Testis (tissue), 5 donors: ENCODE measurements at places on chromosomes 3 and 15. TPM values are rescaled to one million over a fixed set of nuclear protein-coding genes. Genes with fewer than 3 reads are reported as not detected.

The SLC25A20 gene
- total RNA-seq = 15.7 TPM

The GUCA1C gene
- total RNA-seq = 2.0 TPM

The C3orf85 gene
- not detected for total RNA-seq

The CCR9 gene
- 0.19 TPM for total RNA-seq

The CDHR4 gene
- 5.9 TPM for total RNA-seq

The LRRC34 gene
- total RNA-seq = 9.4 TPM

The SELENOS gene
- total RNA-seq = 134 TPM

The IL5RA gene
- total RNA-seq = 0.87 TPM

The MORC1 gene
- 19.4 TPM for total RNA-seq

The KBTBD13 gene
- 2.4 TPM for total RNA-seq

GRCh38 chr3:186217820-186218164 lies 108.9 kb upstream of the ETV5 start:
- no peak for DNase-seq
- no peaks in the 10 kb centered on the region for H3K36me3 ChIP-seq
- H3K27ac ChIP-seq = no peak overlapping the region
- H3K4me3 ChIP-seq = no peak overlapping the region

DNA sequence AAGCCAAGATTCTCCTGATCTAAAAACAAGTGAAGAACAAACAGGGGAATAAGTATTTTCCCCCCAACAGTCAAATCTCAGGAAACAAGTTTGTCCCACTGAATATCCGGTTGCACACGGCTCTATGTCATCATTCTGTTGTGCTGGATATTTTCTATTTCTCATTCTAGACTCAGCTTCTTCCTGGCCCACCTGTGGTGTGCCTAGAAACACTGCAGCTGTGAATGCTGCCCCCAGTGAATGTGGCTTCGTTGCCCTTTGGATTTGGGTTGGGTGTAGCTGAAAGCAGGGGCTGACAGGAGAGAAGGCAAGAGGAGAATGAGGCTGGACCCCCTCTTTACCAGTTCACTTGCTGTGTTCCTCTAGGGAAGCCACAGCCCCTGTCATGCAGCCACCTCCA lies 181.2 kb upstream of the PROK2 start:
- no peaks in the 10 kb centered on the region for H3K27me3 ChIP-seq
- H3K4me3 ChIP-seq = no peak overlapping the region
- H3K36me3 ChIP-seq = no peaks in the 10 kb centered on the region
- no peaks in the 10 kb centered on the region for H3K4me1 ChIP-seq

DNA sequence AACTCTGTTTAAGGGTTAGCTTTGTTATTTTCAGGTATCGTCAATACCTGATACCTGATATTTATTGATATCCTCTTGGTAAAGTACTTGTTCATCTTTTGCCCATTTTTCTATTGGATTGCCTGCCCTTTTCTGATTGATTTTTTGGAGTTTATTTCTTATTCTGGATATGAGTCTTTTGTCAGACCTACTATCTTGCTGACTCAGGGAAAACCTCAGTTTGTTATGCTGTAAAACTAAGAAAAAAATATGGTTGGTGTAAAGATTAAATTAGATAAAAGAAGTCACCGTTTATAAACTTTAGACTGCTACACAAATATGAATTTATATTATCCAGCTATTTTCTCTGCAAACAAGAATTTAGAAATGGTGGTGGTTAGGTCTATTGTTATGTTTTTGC lies 65.9 kb downstream of the CHRNA7 start:
- no peaks in the 10 kb centered on the region for H3K36me3 ChIP-seq
- DNase-seq = no peak
- H3K27me3 ChIP-seq = no peaks in the 10 kb centered on the region
- H3K27ac ChIP-seq = no peak overlapping the region

- H3K4me3 ChIP-seq = no peak overlapping the region
- no peaks in the 10 kb centered on the region for H3K4me1 ChIP-seq
- H3K27me3 ChIP-seq = no peaks in the 10 kb centered on the region
- no peaks in the 10 kb centered on the region for H3K36me3 ChIP-seq
- DNase-seq = no peak
Observed at GRCh38 chr15:74229686-74230085, 6.4 kb upstream of the CCDC33 start.

DNA sequence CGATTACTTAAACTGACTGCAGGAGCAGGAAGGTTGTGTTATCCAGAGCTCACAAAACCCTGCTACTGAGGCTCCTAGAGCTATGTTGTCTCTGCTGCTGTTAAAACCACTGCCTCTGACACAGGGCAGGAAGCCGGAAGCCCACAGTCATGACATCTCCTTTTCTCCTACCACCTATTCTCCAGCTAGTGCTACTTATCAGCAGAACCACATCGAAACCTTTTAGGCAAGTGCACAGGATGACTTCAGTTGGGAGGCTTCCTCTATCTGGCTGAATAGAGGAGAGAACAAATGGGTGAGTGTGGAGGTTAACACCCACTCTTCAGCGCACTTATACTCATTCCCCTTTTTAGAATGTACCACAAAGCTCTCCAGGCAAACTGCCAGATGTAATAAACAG lies 638.0 kb downstream of the OTOL1 start:
- no peaks in the 10 kb centered on the region for H3K4me1 ChIP-seq
- no peaks in the 10 kb centered on the region for H3K36me3 ChIP-seq
- DNase-seq = no peak

- H3K4me3 ChIP-seq = no peak overlapping the region
- no peaks in the 10 kb centered on the region for H3K36me3 ChIP-seq
Observed at GRCh38 chr3:49661281-49661680, 12.9 kb upstream of the APEH start.

DNA sequence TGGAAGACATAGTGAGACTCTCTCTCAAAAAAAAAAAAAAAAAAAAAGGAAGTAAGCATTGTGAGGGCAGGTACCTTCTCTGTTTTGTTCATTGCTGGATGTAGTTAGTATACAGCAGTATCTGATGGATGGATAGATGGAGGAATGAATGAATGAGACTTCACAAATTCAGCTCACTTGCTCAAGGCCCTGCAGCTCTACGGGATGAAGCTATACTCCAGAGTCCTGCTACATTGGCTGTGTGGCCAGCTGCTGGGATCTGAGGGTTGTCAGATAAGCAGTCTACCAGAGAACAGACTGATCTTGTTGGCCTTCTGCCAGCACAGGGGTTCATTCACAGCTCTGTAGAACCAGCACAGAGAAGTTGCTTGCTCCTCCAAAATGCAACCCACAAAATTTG lies 35.0 kb downstream of the MLH1 start:
- no peaks in the 10 kb centered on the region for H3K27me3 ChIP-seq
- peaks cover 39% of the 10 kb centered on the region for H3K4me1 ChIP-seq
- H3K36me3 ChIP-seq = no peaks in the 10 kb centered on the region
- DNase-seq = peak; percentile 86
- H3K4me3 ChIP-seq = no peak overlapping the region

GRCh38 chr3:13373975-13374586 lies 46.0 kb downstream of the NUP210 start:
- H3K4me1 ChIP-seq = no peaks in the 10 kb centered on the region
- DNase-seq = no peak
- no peaks in the 10 kb centered on the region for H3K27me3 ChIP-seq
- H3K27ac ChIP-seq = no peak overlapping the region
- H3K4me3 ChIP-seq = no peak overlapping the region
- no peaks in the 10 kb centered on the region for H3K36me3 ChIP-seq

DNA sequence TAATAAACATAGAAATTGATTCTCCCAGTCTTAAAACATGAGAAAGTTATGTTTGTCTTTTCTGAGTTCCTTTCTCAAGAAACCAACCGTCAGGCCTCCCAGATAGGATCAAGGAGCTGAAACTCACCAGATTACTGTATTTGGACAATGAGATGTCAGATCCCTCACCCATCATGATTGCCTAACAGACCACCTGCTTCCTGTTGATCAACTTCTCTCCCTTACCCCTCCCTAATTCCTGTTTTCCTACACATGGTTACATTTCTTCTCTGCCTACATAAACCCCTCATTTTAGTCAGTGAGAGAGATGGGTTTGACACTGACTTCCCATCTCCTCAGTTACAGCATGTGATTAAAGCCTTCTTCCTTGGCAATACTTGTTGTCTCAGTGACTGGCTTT lies 917.5 kb downstream of the FHIT start:
- no peaks in the 10 kb centered on the region for H3K36me3 ChIP-seq
- no peaks in the 10 kb centered on the region for H3K4me1 ChIP-seq
- no peak for DNase-seq
- H3K4me3 ChIP-seq = no peak overlapping the region

DNA sequence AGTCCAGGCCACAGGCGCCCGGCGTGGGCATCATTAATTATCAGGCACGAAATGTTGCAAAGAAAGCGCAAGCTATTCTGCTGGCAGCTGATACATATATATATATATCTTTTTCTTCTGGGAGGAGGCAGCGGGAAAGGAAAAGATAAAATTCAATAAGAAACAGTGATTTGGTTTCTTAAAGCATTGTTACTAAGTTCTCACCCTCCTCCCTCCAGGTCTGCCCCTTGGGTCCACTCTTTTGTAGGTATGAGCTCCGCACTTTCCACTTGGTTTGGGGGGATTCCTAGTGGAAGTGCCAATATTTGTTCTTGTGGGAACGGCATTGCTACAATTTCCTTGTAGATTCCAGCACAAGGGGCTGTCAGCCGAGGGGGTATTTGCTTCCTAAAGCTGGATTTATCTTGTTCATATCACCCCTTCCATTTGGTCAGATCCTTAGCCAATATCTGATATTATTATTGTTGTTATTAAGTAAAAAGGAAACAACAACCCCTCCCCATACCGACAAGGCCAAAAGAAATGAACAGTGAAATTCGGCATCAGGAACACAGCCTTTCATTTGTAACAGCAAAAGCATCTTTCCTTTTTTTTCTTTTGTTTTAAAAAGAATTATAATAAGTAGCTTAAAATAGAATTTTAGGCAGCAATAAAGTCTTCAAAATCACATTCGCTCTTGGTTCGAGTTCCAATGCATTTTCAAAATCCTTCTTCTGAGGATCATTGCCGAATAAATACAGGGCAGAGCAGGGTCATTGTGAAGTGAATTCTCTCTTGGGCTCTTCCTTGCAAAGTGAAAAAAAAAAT lies 15.6 kb downstream of the ZIC1 start:
- peaks cover 6% of the 10 kb centered on the region for H3K27me3 ChIP-seq
- no peak for DNase-seq
- H3K4me3 ChIP-seq = peak overlapping the region; percentile 43
- H3K27ac ChIP-seq = no peak overlapping the region
- no peaks in the 10 kb centered on the region for H3K4me1 ChIP-seq

DNA sequence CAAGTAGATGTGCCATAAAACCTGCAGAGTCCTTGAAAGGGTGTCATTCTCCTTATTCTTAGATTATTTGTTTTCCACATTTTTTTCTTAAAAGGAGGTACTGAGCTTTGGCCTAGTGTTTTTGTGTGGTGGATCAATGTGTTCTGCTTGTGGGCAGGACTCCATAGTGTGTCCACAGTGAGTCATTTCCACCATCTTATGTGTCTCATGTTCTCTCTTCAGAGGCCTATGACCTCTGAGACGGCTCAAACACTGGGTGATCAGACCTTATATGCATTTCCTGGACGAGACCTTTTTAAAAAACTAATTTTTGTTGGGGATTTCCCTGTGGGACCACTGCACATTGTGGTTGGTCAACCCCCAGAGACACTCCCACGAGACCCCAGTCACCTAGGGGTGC lies 93.4 kb downstream of the CHCHD4 start:
- H3K27ac ChIP-seq = no peak overlapping the region
- H3K36me3 ChIP-seq = no peaks in the 10 kb centered on the region
- H3K27me3 ChIP-seq = no peaks in the 10 kb centered on the region
- no peak for DNase-seq
- no peak overlapping the region for H3K4me3 ChIP-seq

DNA sequence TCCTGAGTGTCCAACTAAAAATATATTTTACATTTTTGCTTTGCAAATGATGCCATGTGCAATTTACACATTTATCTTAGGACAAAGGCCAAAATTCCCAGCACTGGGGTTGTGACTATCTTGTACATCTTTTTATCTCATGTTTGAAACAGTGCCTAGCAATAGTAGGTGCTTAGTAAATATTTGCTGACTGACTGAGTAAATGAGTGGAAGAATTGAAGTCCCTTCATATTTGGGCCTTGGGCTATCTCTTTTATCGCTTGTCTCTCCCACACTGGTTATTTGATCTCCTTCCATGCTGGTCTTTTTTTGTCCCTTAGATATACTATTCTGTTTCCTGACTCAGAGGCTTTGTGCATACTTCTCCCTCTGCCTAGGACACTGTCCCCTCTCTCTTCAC lies 213.1 kb upstream of the GOLGA6L4 start:
- no peaks in the 10 kb centered on the region for H3K36me3 ChIP-seq
- no peaks in the 10 kb centered on the region for H3K4me1 ChIP-seq
- no peaks in the 10 kb centered on the region for H3K27me3 ChIP-seq
- no peak overlapping the region for H3K27ac ChIP-seq
- no peak for DNase-seq

DNA sequence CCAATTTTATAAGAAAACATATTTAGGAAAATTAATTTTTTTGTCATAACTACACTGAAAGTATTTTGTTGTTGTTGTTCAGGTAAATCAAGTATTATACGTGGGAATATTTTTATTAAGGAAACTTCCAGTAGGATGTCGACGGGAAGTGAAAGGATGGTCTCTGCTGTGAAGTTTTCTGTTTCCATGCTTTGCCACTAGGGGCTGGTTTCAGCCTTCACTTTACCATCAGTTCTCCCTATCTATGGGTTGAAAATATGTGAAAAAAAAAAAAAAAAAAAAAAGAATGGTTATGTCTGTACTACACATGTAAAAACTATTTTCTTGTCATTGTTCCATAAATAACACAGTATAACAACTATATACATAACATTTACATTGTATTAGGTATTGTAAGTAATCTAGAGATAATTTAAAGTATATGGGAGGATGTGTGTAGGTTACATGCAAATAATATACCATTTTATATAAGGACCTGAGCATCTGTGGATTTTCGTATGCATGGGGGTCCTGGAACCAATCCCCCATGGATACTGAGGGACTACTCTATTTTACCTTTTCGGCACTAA lies 136.7 kb downstream of the SMAD6 start:
- H3K36me3 ChIP-seq = no peaks in the 10 kb centered on the region
- no peak overlapping the region for H3K4me3 ChIP-seq
- H3K4me1 ChIP-seq = peaks cover 7% of the 10 kb centered on the region
- H3K27ac ChIP-seq = no peak overlapping the region
- DNase-seq = no peak
- H3K27me3 ChIP-seq = no peaks in the 10 kb centered on the region

GRCh38 chr15:56804279-56804678 lies 71.0 kb upstream of the ZNF280D start:
- H3K4me3 ChIP-seq = no peak overlapping the region
- DNase-seq = no peak
- H3K4me1 ChIP-seq = no peaks in the 10 kb centered on the region
- no peak overlapping the region for H3K27ac ChIP-seq

GRCh38 chr3:135228201-135228600 lies 433.1 kb downstream of the EPHB1 start:
- no peaks in the 10 kb centered on the region for H3K4me1 ChIP-seq
- no peaks in the 10 kb centered on the region for H3K36me3 ChIP-seq
- no peak for DNase-seq

DNA sequence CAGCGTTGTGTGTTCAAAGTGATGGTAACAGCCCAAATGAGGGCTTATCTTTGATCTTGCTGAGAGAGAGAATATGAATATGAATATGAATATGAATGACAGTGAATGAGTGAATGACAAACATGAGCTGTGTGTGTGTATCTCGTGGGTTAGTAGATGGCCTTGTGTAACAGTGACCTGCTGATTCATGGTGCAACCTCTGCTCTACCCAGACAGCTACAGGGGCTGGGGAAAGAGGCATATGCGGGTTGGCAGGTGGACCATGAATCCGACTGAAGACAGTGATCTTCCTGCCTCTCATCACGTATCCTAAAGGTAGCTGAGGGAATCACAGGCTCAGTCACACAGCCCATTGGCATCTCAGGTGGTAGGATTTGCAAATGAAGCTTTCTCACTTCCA lies 58.2 kb downstream of the CHDH start:
- H3K36me3 ChIP-seq = no peaks in the 10 kb centered on the region
- no peaks in the 10 kb centered on the region for H3K27me3 ChIP-seq
- no peak overlapping the region for H3K4me3 ChIP-seq
- no peak for DNase-seq
- no peaks in the 10 kb centered on the region for H3K4me1 ChIP-seq
